Lower leg skin (tissue), 4 donors: ENCODE measurements at places on chromosomes 2 and 18.

GRCh38 chr18:48866856-48867255 lies 83.9 kb downstream of the SMAD7 start:
- DNase-seq: no peak

DNA sequence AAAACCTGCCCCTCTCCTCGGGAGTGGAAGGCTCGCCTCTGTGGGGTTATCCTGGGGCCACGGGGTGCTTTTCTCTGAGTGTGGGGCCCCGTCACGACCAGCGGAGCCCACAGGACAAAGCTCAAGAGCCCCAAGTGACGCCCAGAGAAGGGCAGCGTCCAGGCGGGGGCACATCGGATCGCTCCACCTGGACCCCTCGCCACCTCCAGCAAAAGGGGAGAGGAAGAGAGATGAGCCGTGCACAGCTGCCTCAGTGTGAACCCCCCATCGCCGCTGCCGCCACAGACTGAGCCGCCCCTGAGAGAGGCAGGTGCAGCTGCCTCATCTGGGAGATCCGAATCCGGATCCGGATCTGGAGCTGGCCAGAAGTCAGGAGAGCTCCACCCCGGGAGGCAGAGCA lies 282.5 kb upstream of the PXDN start:
- no peak for DNase-seq

DNA sequence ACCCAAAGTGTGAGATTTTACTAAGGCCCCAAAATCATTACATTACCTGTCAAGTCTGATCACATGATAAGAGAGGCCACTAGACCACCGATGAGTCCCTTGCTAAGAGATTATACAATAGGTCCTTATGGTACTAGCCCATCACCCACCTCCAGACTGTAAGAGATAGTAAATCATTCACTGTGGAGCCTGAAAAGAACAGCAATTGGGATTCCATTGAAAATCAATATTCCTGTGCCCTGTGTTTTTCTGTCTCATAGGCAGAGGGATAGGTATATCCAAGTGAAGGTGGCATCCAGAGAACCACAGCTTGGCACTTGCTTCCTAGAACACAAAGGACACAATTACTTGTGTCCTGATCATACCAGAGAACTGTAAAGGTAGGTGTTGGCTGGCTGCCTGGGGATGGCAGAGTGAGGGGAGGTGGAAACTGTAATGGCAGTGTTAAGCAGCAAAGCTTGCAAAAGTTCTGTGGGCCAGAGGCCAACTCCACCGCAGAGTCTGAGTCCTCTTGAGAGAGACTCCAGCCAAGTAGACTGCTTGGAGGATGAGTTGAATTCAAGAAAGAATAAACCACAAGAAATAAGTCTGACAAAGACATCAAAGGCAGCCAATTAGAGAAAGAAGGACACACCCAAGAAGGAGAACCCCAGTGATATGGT lies 102.0 kb upstream of the PIEZO2 start:
- no peak for DNase-seq

DNA sequence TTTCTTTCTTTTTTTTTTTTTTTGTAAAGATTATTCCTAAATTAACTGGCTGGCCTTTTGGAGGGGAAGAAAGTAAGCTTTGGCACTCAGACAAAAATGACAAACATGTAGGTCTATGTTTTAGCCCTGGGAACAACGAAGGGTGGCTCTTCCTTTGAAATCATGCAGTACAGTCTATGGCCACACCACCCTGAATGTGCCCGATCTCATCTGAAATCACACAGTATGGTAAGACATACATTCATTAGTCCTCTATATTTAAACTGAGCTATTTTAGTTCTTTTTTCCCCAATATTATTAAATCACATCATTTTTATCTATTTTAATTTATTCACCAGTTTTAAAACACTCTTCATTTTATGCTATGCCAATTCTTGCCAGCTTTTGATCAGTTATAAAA lies 48.2 kb downstream of the PLA2R1 start:
- no peak for DNase-seq

GRCh38 chr18:50955253-50955652 lies 12.6 kb upstream of the ELAC1 start:
- DNase-seq: no peak

- DNase-seq: no peak
Observed at GRCh38 chr18:24009246-24009645, 5.3 kb upstream of the TTC39C start.

GRCh38 chr2:128617661-128618060 lies 299.0 kb upstream of the HS6ST1 start:
- DNase-seq: no peak

GRCh38 chr2:43569921-43570320 lies 25.9 kb downstream of the THADA start:
- no peak for DNase-seq

GRCh38 chr2:64665709-64666108 lies 12.0 kb upstream of the SERTAD2 start:
- no peak for DNase-seq

- DNase-seq: no peak
Observed at GRCh38 chr2:74168739-74169138, 9.9 kb downstream of the MOB1A start.

- DNase-seq: no peak
Observed at GRCh38 chr2:6665093-6666045, 200.3 kb downstream of the CMPK2 start.

- DNase-seq: no peak
Observed at GRCh38 chr18:47710451-47710850, 220.0 kb downstream of the SMAD2 start.

- no peak for DNase-seq
Observed at GRCh38 chr2:59892398-59892797, 661.1 kb downstream of the BCL11A start.

GRCh38 chr18:59142274-59142673 lies 2.6 kb downstream of the SEC11C start:
- DNase-seq: no peak
